Jurkat, Clone E6-1 (cell line): ENCODE measurements at places on chromosomes 4 and X.

DNA sequence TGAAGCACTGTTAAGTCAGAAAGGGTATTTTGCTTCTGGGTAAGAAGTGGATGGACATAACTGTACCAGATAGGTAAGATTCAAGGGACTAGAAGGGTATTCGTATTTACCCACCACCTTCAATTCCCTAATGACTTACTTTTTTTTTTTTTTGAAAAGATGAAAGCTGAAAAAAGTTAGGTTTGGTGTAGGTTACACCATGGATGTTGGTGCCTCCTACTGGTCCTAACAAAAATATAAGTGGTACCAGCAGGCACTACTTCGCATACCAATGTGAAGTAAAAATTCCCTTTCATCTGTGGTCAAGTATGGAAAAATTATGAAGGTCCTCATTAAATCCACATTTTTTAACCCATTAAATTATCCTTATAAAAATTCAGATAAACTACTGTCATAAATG lies 7.2 kb downstream of the ANKRD17 start:
- no peak for DNase-seq

GRCh38 chr4:112881842-112882241 lies 167.6 kb upstream of the ANK2 start:
- DNase-seq, result no peak

GRCh38 chrX:55867181-55867651 lies 149.7 kb downstream of the RRAGB start:
- DNase-seq, result peak; percentile 1

GRCh38 chrX:103608306-103608963 lies 672 bp downstream of the TCEAL3 start:
- no peak for DNase-seq

- DNase-seq, result no peak
These were observed 111.9 kb downstream of the STOX2 start for GRCh38 chr4:184016759-184017668.

DNA sequence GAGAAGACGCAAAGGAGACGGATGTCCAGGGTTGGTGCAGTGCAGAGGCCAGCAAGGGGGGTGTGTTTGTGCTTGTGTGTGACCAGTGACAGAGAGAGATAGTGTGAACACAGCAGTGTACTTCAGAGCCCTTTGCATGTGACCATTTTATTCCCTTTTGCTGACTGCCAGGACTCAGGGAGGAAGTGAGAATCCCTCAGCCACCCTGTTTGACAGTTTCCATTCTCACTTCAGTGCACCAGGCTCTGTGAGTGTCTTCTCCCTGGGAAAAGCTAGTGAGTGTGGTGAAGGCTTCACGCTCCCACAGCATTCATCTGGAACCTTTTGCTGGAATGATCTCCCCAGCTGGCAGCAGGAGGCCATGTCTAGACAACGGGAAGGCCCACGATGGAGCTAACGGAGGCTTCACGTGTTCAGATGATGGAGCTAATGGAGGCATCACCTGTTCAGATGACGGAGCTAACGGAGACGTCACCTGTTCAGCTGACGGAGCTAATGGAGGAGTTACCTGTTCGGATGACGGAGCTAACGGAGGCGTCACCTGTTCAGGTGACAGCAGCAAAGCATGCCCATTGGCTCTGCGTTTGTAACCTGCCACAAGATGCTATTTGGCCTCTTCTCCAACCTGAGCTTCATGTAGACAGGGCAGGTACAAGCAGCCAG lies 195.4 kb downstream of the AFAP1 start:
- no peak for DNase-seq

DNA sequence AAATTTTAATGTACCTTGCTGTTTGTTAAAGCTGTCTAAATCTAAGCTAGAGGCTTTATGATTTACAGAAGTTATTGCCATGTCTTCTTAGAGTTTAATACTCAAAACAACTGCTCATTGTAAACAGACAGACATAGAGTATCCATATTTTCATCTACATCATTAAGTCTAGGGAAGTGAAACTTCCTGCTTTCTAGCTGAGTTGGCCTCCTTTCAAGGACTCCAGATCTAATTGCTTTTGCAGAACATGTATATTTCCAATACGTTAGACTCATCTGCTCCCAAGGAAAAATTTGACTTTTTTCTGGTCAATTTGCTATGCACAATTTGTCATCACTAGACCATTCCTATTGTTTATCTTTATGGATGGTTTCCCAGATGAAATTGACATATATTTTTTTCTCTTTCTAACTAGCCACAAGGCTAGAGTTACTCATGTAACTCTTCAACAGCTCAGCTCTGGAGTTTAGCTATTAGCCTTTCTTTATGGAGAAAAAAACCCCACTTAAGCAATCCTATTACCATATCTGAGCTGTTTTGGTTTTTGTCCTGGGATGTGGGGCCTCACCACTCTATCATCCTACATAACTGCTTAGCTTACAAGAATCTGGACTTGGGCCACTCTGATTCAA lies 122.9 kb downstream of the PPA2 start:
- DNase-seq, result no peak

- DNase-seq, result no peak
These were observed 340.4 kb upstream of the FAT1 start for GRCh38 chr4:187064033-187064432.
